Stimulated activated CD8-positive, alpha-beta memory T cell treated with anti-CD3 and anti-CD28 coated beads, Interleukin-12 subunit alpha, Interleukin-12 subunit beta, amount 100 ng/mL, for 4 hours (primary cell): ENCODE measurements at places on chromosomes 13 and 19.

- no peak for DNase-seq
Measured at GRCh38 chr19:1745589-1746031, 7.7 kb upstream of the ONECUT3 start.

DNA sequence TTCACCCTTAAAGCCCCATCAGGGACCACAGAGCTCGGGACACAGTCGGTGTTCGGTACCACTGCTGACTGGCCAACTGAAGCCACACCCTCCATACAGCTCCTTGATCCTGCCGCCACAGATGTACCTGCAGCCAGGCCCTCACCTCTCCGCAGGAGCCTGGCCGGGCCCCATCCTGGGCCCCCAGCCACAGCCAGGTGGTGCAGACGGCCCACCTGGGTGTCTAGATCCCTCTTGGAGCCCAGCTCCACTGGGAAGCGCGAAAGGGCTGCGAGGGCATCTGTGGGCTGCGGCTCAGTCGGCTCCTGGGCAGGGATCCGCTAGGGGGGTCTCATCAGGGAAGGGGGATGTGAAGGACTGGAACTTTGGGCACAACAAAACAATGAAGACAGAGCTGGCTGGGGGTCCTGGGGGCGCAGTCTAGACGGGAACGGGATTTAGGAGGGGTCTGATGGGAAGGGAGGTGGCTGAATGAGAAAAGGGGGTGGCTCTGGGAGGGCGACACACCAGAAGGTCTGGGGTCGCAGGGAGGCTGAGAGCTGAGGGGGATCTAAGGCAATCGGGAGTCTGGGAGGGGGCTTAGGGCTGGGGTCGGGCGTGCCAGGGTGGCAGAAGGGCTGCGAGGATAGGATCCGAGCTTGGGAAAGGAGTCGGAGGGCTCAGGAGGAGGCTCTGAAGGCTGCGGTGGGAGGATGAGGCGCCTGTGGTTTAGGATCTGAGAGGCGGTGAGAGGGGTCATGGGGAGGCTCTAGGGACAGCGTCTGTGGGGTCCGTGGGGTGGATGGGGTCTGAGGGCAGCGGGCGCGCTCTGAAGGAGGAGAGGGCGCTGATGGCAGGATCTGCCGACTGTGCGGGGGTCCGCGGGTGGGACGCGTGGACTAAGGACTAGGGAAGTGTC, 15.8 kb downstream of the PRODH2 start:
- no peak for DNase-seq

- DNase-seq, result no peak
Measured at GRCh38 chr19:2640563-2641331, 61.7 kb downstream of the GNG7 start.

DNA sequence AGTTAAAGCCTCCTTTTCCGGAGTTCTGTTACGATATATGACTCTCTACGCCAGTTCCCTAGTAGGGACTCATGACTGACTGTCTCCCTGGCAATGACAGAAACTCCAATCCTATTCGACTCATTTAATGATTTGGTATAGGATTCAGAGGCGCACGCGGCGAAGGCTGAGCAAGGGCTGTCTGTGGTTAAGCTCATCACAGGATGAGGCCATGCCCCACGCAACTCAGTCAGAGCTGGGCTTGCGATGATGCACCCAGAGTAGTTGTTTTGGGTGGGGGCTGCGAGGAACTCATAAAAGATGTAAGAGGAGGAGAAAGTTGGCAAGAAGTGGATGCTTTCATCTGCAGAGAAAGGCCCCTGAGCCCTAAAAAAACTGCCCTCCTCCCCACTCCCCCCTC, 468 bp upstream of the SERTM1 start:
- no peak for DNase-seq

GRCh38 chr13:49652355-49653305, 24.3 kb downstream of the ARL11 start:
- DNase-seq, result no peak

DNA sequence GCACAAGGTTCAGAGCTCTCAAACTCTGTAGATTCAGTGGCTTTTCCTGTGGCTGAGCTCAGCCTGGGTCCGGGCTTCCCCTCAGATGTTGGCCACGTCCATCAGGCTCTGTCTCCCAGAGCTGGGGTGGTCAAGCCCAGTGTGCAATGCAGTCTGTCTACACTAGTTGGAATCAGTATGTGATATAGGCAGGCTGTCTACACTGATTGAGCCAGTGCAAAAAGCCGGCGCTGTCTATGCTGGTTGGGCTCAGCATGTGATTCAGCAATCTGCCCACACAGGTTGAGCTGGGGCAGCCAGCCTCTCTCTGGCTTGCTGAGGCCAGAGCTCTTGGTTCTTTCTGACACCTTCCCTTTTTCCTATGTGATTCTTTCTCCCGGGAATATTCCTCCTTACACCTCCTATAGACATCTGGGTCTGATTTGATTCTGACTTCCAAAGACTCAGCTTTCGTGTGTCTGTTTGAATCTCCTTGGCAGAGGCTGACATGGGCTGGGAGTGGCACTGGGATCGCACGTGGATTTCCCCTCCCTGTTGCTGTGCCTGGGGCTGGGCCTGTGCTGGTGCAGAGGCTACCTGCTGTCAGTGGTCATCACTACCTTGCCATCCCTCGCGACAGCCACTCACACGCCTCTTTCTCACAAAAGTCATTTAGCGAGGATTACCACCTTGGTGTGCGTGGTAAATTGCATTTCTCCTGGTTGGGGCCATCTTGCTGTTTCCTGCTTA, 9.3 kb downstream of the CHST8 start:
- DNase-seq, result no peak

DNA sequence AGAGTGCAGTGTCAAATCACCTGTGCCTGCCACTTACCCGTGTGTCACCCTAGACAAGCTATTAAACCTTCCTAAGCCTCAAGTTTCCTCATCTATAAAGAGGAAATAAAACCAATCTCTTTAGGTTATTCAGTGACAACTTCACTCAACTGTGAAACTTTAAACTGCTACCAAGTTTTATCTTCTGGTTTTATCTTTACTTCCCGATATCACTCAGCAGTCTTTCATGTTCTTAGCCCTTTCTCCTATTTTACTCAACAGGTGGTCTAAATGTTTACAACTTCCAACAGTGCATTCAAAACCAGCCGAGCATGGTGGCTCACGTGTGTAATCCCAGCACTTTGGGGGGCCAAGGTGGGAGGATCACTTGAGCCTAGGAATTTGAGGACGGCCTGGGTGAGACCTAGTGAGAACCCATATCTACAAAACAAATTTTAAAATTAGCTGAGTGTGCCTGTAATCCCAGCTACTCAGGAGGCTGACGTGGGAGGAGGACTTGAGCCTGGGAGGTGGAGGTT, 59.6 kb downstream of the GPALPP1 start:
- DNase-seq, result no peak

GRCh38 chr19:38004521-38005223, 97.7 kb downstream of the SIPA1L3 start:
- DNase-seq, result no peak

- no peak for DNase-seq
Measured at GRCh38 chr13:27973291-27973690, 4.2 kb upstream of the CDX2 start.

DNA sequence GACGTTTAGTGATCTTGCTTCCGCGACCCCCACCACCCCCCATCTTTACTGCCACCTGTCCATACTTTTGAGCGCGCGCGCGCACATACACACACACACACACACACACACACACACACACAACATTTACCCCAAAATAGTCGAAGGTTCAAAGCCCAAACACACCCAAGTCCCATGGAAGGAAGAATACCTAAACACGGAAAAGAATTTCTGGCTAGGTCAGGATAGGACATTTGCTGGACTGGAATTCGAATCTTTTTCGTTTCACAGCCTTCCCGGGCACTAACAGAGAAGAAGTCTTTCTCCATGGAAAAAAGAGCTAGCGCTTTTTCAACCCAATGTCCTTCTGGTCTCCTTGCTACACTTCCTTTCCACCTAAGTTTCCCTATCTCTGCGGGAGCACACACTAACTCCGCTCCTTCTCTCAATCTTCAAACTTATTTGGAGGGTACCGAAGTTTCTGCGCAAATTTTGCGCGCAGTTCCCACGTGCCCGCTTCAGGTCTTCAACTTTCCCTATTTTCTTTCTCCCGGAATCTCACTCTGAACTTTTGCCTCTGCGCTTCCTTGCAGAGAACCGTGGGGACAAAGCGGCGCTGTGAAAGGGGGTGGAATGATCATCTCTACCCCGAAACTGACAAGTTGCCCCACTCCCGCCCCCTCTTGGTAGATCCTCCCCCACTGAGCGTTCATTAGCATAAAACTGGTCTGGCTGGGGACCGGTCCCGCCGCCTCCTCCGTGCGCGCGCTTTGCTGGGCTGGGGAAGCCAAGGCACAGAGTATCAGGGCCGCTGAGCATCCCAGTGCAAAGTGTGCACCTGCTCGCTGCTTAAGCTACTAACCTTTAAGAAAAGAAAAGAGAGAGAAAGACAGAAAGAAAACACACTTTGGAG, 2.7 kb downstream of the DACH1 start:
- no peak for DNase-seq

- no peak for DNase-seq
Measured at GRCh38 chr13:110536006-110536693, 25.4 kb downstream of the RAB20 start.

DNA sequence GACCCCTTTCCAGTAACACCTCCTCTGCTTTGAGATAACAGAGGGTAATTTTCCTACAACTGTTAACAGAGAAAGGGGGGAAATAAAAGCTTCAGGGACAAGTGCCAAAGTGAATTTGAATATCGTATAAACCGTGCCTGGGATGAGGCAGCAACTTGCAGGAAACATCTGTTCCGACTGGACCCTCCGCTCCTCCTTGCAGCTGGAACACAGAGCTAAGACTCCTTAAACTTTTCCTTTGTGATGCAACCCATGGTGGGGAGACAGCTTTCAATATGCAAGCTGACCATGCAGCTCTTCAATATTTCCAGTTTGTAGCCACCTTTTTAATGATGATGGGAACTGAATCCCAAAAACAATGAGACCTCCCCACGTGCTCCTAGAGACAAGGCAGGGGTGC, 432.6 kb downstream of the ZNF536 start:
- DNase-seq, result no peak

GRCh38 chr13:50419331-50419865, 404.2 kb downstream of the KCNRG start:
- no peak for DNase-seq

DNA sequence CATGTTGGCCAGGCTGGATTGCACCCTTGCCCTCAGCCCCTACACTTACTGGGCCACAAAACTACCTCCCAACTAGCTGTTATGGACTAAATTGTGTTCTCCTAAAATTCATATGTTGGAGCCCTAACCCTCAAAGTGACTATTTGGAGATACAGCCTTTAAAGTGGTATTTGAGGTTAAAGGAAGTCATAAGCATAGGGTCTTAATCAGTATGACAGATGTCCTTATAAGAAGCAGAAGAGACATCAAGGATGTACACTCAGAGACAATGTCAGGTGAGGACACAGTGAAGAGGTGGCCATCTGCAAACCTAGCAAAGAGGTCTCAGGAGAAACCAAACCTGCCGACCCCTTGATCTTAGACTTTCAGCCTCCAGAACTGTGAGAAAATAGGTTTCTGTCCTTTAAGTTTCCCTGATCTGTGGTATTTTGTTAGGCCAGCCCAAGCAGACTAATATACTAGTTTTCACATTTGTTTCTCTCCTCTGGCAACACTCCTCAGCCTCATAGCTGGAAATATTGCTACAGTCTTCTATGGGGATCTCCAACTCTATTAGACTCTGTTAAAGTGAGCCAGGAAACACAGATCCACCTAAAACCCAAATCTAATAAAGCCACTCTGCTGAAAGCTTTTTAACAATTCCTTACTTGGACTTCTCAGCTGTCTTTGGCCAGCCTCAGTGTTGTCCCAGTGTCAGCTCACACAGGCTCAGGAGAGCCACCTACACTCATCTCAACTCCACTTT, 256.5 kb downstream of the TBC1D4 start:
- DNase-seq, result no peak

GRCh38 chr13:110294146-110294545, 12.8 kb downstream of the COL4A1 start:
- DNase-seq, result no peak

DNA sequence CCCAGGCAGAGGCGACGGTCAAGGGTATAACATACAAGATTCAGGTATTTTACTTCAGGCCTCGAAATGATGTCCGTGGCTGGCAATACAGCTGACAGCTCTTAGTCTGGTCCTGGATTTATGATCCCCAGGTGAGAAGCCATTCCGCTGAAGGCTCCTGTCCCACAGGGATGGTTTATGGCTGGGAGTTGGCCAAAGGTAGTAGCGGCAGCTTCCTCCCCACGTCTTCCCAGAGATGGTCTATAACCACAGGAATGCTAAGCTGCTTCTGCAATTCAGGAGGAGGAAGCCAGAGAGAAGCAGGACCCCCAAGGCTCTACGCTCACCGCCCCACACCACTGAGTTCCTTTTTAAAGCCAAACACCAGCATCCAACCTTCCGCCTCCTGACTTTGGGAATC, 27.1 kb downstream of the OLFM2 start:
- DNase-seq, result no peak

GRCh38 chr19:34209726-34210125, 37.4 kb downstream of the LSM14A start:
- no peak for DNase-seq

DNA sequence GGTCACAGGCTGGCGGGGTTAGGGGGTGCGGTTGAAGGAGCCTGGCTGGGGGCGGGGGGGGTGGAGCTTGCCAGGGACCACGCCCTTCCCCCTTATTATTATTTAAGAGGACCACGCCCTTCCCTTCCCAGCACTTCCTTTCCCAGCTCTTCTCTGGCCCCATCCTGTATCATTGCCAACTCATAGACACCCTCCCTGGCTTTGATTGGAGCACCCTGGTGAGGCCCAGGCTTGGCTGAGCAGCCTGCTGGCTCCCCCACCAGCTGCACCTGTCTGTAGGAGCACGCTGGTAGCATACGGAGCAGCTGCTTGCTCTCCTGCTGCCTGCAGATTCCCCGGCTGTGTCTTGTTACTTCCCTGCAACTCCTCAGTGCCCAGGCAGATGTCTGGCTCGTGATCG, 62.5 kb upstream of the PDX1 start:
- DNase-seq, result no peak

- DNase-seq, result no peak
Measured at GRCh38 chr19:5814123-5814851, 9.4 kb downstream of the NRTN start.

DNA sequence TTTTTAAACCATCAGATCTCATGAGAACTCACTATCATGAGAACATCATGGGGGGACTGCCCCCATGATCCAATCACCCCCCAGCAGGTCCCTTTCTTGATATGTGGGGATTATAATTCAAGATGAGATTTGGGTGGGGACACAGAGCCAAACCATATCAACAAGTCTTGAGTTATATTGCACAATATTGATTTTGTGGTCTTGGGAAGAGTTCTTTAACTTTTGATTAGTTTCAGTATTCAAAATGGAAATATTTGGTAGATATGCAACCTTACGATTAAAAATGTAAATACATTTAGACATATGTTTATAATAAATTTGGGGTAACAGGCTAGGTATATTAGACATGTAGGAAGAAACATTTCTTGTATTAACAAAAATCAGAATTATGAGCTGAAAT, 188.2 kb downstream of the GPC5 start:
- DNase-seq, result no peak

- DNase-seq, result peak; percentile 22
Measured at GRCh38 chr19:51702103-51702824, 9.1 kb downstream of the SPACA6 start.

GRCh38 chr19:13987101-13987890, 18.8 kb downstream of the RFX1 start:
- no peak for DNase-seq

GRCh38 chr19:52542984-52543664, 15.7 kb downstream of the ZNF808 start:
- peak; percentile 12 for DNase-seq
